ENCODE measurements at places on chromosomes 12 and 14. TPM values are rescaled to one million over a fixed set of nuclear protein-coding genes. Genes with fewer than 3 reads are reported as not detected.

MGAT4C gene
- total RNA-seq: 0.71 TPM

C3AR1 gene
- total RNA-seq: 21.8 TPM

GDF3 gene
- 1.3 TPM for total RNA-seq

SDR9C7 gene
- total RNA-seq: 0.18 TPM

IL22 gene
- total RNA-seq: not detected

TESPA1 gene
- 3.1 TPM for total RNA-seq

GLT8D2 gene
- total RNA-seq: 44.8 TPM

NFE2 gene
- 7.7 TPM for total RNA-seq

ADSS1 gene
- total RNA-seq: 11.5 TPM

GRCh38 chr14:35229792-35230089 lies 62.4 kb upstream of the PSMA6 start:
- no peak for DNase-seq

DNA sequence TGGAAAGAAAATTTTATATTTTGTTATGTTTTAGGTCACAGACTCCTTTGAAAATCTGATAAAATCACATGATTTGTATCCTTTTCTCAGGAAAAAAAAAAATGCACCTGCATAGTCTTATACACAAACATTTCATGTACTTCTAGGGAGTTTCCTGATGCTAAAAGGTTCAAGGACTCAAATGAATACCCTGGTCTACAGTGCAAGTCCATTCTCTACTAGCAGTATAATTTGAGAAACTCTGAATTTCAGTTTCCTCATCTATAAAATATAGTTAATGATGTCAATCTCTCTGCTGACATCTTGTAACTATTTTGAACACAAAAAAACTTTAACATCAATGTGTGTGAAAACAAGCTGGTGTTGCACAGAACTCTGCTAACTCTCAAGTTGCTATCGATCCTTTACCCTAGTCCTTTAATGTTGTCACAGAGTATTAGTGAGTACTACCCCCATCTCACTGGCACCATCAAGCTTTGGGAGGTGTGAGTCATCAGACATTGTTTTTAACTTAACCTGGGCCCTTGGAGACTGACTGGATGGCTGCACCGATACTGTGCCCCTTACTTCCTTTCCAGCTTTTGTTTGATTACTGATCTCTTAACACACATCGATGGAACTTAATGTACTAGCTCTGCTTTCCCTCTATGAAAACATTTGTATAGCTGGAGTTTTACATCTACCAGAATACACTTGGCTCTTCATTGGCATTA lies 251.9 kb upstream of the SOX5 start:
- DNase-seq: no peak

GRCh38 chr14:29773990-29774389 lies 153.7 kb downstream of the PRKD1 start:
- no peak for DNase-seq

GRCh38 chr14:95741038-95741490 lies 27.1 kb upstream of the TCL1A start:
- no peak for DNase-seq

GRCh38 chr14:91249841-91250616 lies 5.5 kb upstream of the GPR68 start:
- no peak for DNase-seq

- DNase-seq: no peak
Measured at GRCh38 chr14:89221109-89221810, 195.8 kb downstream of the FOXN3 start.

GRCh38 chr12:28876196-28876798 lies 272.8 kb upstream of the FAR2 start:
- no peak for DNase-seq

DNA sequence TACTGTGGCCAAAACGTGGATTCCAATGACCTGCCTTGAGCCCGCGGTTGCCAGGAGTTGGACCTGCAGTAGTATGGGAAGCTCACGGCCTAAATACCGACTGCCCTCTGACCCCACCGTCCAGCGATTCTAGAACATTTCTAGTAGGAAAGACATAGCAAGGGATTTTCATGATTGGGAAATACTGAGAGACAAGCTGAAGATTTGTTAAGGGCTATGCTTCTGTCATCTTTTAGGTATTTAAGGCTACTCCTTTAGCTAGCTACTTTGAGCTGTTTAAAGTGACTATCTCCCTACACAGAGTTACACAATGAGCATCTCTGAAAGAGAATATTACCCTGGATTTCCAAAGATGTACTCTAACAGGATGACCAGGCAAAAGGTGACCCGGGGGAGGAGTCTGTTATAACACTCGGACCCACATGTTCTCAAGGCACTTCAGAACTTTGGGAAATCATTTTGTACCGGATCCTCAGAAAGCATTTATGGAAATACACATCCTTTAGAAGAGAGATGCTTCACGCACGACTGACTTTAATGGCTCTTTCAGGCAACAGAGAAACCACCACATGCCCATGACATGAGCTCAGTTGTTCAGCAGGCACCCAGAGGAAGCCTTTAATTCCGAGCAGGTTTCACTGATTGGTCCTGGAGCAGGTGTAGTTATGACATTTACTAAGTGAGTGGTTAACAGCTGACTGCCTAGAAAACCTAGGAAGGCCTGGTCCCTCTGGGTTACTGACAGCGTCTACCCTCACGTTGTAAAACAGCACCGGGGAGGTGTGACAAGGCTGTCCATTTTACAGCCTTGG lies 4.2 kb downstream of the BAG5 start:
- no peak for DNase-seq

- no peak for DNase-seq
Measured at GRCh38 chr14:21541413-21542074, 15.4 kb upstream of the SALL2 start.

DNA sequence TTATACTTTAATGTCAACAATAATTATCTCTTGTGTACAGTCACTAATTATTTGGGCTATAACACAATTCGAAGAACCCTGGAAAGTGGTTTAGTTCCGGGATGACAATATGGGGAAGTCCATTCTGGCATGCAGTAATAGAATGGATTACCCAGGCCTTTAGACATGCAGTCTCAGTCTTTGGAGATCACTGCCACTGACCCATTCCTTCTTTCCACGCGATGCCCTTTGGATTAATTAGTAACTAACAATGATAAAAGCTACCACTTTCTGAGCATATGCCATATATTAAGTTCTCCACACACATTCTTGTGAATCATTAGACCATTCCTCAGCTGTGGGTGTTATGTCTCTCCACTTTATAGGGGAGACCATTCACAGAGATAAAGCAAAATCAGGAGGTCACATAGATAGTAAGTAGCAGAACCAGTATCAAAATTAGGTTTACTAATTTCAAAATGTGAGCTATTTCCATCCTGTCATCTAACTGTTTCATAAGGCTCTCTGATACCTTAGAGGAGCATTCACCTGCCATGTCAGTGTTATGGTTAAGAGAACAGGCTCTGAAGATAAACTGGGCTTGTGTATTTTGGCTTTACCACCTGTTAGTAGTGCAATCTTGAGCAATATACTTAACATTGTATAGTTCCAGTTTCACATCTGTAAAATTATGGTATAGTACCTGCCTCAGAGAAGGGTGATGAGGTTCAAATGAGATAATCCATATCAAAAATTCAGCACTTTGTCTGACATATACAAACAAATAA lies 27.2 kb upstream of the KCNJ8 start:
- DNase-seq: no peak

DNA sequence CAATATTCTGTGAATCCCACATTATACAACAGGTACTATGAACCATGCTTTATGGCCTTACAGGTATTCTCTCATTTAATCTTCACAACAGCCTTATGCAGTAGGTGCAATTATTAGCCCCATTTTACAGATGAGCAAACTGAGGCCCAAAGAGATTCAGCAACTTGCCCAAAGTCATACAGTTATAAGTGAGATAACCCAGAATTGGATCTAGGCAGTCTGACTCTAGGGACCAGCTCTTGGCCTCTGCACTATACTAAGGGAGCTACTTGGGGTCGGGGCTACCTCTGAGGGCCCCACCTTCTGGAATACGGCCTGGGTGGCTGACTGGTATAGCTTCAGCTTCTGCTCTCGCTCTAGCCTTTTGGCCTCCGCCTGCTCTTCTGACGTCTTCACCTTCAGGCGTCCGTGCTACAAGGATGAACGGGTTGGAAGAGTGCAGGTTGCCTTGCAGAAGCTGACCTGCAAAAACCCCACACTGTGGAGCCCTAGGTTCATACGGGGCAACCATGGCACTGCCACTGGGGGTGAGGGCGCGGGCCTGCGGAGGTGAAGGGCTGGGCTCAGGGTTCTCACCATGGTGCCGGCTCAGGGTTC lies 762 bp downstream of the RABGGTA start:
- no peak for DNase-seq

DNA sequence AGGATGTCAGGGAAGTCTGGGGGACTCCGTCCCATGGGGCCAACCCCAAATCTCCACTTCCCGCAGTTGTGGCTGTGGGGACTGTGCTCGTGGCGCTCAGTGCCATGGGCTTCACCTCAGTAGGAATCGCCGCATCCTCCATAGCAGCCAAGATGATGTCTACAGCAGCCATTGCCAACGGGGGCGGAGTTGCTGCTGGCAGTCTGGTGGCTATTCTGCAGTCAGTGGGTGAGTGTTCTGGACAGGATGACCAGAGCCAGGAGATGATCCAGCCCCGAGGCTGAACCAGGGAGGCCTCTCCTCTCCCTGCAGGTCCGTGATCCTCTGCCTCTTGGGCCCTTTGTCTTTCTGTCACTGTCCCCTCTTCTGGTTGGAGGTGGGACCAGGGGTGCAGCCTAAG lies 8.8 kb upstream of the IFI27 start:
- DNase-seq: no peak

DNA sequence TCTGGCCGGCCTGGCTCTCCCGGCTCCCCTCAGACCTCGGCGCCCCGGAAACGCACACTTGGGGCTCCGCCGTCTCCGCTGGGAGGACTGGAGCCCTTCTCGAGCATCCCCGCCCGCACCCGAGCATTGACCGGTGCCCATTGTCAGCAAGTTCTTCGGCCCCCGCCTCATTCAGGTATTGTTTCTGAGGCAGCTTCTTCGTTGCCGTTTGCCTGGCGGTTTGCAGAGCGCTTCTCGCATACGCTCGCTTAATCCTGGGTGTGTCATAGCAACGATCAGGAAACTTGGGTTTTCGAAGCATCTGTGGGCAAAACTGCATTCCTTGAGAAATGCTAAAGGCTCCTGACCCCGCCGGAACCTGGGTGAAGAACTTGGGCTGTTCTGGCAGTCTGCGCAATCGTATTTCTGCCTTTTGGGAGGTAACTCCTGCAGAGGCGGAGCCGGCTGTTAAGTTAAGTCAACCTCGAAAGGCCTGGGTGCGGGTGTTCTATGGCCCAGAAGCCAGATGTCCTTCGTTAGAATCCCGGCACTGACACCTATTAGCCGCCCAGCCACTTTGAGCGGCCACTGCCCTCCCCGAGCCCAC lies 518 bp downstream of the GSKIP start:
- DNase-seq: peak; percentile 64

DNA sequence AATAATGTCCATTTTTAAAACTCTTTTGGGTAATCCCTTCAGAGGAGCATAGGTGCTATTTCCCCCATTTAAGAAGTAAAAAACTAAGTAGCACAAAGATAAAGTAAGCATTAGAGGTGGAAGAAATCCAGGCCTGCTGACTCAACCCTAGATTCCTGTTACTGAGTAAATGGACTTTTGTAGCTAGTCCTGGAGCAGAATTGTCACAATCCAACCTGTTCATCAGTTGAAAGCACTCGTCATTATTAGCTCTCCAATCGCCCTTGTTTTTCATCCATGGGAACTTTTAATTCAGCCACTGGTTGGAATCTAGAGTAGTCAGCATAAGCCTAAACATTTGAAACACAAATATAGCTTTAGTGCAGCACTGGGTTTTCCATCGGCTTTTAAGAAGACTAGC lies 139.5 kb upstream of the AMIGO2 start:
- no peak for DNase-seq

DNA sequence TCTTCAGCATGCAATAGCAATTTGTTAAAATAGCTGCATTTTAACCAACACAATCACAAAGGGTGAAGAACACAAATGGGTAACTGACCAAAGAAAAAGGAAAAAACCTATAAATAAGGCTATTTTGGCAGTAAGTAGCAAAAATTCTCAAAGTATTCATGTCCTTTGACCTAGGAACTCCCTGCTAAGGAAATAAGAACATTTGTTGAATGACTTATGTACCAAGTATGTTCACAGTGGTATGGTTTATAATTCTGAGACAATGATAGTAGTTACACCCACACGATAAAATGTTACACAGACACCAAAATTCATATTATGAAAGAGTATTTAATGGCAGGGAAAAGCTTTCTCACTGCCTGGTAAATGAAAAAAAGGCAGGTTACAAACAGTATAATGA lies 16.9 kb downstream of the CCDC88C start:
- no peak for DNase-seq

DNA sequence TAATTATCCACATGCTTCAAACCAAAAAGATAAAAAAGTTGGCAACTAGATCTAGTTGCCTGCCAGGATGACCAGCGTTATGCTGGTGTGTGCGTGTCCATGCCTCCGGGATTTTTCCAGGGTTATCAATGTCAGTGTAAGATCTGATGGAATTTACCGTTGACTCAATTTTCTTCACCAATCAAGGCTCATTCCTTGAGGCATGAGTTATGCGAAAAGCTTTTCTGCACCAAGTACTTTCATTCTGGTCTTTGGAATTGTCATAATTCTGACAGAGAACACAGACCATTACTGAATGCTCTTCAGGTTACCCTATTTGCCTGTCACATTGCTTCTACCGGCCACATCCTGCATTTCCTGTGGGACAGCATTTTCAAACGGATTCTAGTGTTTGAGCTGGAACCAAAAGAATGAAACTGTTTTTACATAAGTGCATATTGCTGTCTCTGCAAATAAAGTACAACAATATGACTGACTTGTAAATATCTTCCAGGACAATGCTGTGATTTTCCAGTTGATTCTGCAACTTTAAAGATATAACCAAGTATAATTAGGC lies 91.8 kb downstream of the DUSP16 start:
- DNase-seq: no peak

GRCh38 chr14:55758796-55759195 lies 178.8 kb downstream of the KTN1 start:
- no peak for DNase-seq

DNA sequence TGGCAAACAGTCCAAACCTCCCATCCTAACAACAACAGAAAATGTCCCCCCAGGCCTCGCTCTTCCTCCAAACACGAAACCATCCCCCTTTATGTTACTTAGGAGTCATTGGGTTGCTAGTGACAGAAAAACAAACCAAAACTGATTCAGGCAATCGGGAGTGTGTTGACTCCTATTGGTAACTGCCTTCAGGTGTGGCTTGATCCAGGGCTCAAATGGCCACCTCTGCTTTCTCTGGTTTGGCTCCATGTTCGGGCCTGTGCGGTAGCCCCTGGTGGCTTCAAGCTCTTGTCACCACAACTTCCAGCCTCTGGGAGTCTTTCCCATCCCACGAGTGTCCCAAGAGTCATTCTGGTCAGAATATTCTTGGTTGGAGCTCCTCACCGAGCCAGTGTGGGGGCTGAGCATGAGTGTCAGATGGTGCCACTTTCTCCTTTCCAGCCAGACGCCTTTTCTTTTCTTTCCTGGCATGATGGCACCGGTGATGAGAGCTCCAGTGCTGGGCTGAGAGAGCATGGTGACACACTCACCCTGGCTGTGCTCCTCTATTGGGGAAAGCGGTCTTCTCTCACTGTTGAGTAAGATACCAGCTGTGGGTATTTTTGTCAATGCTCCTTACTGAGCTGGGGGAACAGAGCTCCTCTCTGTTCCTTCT lies 38.6 kb downstream of the NOC4L start:
- no peak for DNase-seq

- peak; percentile 71 for DNase-seq
Measured at GRCh38 chr12:94650143-94651056, at the start of gene TMCC3. Gene TMCC3 (minus strand): TSS chr12:94650557. CDS start chr12:94650430, 127 bp downstream.

- DNase-seq: no peak
Measured at GRCh38 chr12:111227476-111228420, 141.1 kb downstream of the PHETA1 start.

Measured in sciatic nerve (tissue), 2 donors.